ENCODE measurements at places on chromosomes 4 and X.

DNA sequence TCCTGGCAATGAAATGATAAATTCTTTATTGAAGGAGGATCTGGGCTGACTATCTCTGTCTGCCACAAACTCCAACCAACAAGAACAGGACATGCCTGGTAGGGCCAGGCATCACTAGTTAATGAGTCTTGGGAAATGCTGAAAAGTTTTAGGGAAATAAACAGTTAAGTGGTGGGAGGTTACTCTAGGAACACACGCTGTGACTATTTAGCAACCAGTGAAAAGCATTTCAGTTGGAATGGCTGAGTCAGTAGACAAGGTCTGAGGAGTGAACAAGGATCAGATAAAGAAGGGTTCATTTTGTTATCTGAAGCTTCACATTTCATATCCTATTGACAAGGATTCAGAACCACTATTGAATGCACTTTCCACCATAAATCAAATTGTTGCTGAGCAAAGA, 394.9 kb upstream of the BOD1L1 start:
- DNase-seq = no peak

GRCh38 chr4:154961263-154961662, 180.2 kb downstream of the RBM46 start:
- no peak for DNase-seq

GRCh38 chrX:3521396-3521795, 174.9 kb upstream of the MXRA5 start:
- DNase-seq = no peak

DNA sequence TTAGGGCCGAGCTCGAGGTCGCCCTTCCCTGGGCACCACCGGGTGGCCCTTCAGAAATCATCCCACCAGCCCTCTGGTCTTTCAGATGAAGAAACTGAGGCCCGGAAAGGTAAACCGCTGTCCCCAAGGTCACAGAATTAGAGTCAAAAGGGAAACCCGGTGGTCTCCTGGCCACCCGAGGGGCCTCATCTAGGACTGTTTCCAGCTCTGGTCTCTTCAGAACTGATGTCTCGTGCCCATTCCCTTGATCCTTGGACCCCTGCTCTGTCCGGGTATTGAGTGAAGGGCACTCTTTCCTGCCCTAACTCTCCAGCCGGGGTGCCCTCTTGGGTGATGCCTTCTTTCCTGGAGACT, 841 bp downstream of the HTRA3 start:
- no peak for DNase-seq

- DNase-seq = no peak
Measured at GRCh38 chr4:55747793-55748192, 71.8 kb upstream of the EXOC1L start.

DNA sequence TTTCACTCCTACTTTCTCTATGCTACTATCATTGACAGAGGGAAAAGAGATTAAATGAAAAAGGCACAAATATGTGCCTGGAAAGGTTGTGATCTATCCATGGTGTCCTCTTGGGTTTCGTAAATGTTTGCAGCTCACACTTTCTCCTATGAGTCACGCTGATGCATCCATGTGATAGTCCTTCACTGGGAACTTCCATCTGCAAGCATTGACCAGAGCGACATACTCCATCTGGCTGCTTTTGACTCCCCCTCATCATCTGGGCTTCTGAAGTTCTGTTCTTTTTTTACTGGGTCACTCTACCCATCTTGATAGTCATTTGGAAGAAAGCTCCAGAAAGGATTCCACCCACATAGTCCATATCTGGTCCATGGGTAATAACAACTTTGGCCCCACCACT, 84.7 kb upstream of the NDST3 start:
- DNase-seq = no peak

DNA sequence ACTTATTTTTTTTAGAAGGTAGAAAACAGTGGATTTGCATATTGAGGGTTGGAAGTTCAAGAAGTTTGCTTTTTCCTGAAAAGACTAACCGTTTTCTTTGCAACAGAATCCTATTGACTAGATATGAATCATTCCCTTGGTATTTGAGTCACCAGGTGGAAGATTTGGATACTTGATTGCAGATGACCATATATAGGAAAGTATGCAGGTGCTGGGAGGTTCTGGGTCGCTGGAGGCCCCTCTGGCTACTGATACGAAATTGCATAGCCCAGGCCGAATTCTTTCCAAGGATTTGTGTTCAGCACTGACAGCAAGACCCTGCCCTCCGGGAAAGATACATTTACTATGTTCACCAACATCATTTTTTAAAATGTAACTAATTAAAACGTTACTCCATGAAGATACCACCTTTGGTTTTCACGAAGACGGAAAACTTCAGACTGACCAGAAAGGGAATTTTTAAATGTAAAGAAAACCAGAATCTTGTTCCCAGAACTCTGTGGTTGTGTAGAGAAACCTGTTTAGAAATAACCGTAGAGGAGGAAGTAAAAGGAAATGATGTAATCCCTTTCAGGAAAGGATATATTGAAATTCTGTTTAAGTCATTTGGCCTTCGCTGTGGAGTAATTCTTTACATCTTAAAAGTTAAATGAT, 946 bp downstream of the ANXA3 start:
- no peak for DNase-seq

GRCh38 chr4:189128341-189128740, 812.3 kb upstream of the FRG1 start:
- DNase-seq = no peak

DNA sequence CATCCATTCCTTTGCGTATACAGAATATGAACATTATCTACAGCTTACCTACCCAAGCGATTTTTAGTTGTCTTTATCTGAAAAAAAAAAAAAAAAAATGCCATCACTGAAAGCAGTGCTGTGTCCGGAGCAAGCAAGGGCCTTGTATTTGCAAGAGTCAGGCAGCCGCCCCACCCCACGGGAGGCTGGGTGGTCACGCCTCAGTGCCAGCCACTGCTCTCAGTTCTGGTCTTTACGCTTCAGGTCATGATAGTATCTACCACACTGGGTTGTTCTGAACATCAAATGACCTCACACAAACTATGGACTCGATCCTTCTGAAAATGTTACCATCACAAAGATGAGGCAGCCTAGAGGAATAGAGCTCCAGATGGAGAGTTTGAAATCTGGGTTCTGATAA, 62.7 kb upstream of the HELT start:
- DNase-seq = no peak

Data from natural killer cell treated with Interleukin-12 subunit alpha and Interleukin-12 subunit beta and Interleukin-15 and Interleukin-18, amount 100 ng/mL, for 72 hours (primary cell).